NCI-H1048 (cell line): ENCODE measurements at places on chromosomes 13 and 19.

DNA sequence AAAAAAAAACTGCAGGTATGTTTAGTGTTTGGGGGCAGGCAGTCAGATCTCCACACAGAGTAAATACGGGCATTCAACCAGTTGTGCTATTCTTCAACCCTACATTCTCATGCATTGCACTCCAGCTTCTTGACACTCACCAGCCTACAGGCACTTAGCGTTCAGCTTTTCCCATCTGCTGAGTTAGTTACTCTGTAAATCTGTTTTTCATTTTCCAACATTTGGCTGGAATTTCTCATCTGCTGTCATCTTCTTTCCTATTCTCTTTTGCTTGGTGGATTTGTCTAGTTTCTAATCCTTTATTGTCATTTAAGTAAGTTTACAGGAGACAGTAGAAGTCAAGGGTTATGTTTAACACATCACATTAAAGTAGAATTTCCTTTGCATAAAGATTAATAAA is 1318.9 kb downstream of the OLFM4 start:
- no peak for DNase-seq

- DNase-seq, result no peak
Observed at GRCh38 chr19:18349524-18350128, 9.2 kb downstream of the PGPEP1 start.

DNA sequence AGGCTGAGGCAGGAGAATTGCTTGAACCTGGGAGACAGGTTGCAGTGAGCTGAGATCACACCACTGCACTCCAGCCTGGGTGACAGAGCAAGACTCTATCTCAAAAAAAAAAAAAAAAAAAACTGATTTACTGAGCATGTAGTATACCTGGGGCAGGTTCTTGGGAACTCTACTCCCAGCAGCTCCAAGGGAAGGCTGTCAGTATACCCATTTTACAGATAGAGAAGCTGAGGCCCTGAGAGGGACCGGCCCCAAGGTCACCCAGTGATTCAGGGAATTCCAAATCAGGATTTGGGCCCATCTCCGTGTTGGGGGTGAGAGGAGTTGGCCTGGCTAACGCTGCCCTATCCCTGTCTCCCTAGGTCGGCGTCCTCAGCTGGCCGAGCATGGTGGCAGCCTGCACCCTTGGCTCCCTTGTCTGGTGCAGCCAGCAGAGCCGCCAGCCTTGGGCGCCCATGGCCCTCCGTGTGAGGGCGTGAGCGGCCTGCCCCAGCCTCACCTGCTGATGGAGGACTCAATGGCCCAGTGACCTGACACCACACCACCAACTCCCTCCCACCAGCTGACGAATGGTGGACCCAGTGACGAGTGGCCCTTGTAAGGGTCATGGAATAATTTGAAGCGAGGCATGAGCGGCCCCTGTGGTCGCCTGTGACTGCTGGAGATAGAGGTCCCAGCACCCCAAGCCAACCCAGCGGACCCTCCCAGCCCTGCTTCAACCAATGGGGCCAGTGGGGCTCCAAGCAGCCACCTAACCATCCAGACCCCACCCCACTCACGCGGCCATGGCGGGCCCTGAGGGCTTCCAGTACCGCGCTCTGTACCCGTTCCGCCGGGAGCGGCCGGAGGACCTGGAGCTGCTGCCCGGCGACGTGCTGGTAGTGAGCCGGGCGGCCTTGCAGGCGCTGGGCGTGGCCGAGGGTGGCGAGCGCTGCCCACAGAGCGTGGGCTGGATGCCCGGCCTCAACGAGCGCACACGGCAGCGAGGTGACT is 2.4 kb downstream of the PIK3R2 start:
- DNase-seq, result no peak

GRCh38 chr13:50685491-50685890 is 158.0 kb downstream of the DLEU7 start:
- DNase-seq, result no peak

GRCh38 chr13:37889102-37889501 is 19.5 kb upstream of the TRPC4 start:
- no peak for DNase-seq

GRCh38 chr19:55259540-55260210 is 858 bp upstream of the PPP6R1 start:
- DNase-seq, result no peak
